ENCODE measurements at places on chromosomes 16 and 17. TPM values are rescaled to one million over a fixed set of nuclear protein-coding genes. Genes with fewer than 3 reads are reported as not detected.

SLC16A11 gene
- 1.3 TPM for total RNA-seq

TP53TG3 gene
- not detected for total RNA-seq

ATP1B2 gene
- total RNA-seq: 7.2 TPM

RAD51D gene
- 17.3 TPM for total RNA-seq

EIF4A3 gene
- total RNA-seq: 44.6 TPM

EFNB3 gene
- total RNA-seq: 0.84 TPM

NPIPA2 gene
- 12.7 TPM for total RNA-seq

CSHL1 gene
- total RNA-seq: not detected

ADGRG1 gene
- 68.4 TPM for total RNA-seq

All from aorta (tissue), 5 donors.